NCI-H1105 (cell line): ENCODE measurements at places on chromosomes 4 and X.

- DNase-seq = no peak
Measured at GRCh38 chrX:42490111-42490510, 287.9 kb downstream of the PPP1R2C start.

DNA sequence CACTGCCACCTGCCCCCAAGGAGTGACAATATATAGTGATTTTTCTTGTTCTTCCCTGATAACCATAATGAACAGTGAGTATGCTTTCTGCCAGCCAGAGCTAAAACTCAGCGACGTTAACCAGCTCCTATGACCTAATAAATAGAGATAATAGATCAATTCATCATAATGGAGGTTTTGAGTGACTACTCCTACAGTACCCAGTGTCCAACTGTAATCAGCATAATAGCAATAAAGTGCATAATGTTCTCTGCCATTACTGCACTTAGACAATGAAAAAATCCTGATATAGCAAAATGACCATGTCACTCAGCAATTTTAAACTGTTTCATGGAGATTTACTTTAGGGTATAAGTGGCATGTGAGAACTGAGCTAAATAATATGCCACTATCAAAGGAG, 20.7 kb upstream of the TXLNG start:
- DNase-seq = no peak

GRCh38 chr4:58940167-58940566, 1830.0 kb upstream of the IGFBP7 start:
- no peak for DNase-seq

GRCh38 chr4:139798456-139798855, 132.8 kb downstream of the MGST2 start:
- no peak for DNase-seq

GRCh38 chr4:113394730-113395530, 345.5 kb downstream of the ANK2 start:
- peak; percentile 38 for DNase-seq
